ENCODE measurements at places on chromosomes 1 and 21. TPM values are rescaled to one million over a fixed set of nuclear protein-coding genes. Genes with fewer than 3 reads are reported as not detected.

DNA sequence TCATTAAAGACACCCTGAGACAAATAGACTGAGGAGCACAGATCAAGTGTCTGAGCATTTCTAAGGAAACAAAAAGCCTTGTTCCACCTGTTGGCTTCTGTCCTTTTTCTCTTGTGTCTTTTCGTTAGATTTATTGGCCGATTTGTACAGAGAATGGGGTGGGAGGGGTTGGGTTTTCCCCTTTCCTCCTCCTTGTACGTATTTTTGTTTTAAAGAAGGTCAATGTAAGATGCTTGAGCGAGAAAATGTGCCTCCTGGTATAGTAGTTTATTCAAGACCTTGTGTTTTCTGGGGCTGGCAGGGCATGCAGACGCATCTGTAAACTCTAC is 1.2 kb downstream of the BCL9 start:
- DNase-seq = no peak

GRCh38 chr1:174797398-174797797 is 202.3 kb upstream of the CACYBP start:
- DNase-seq = no peak

GRCh38 chr1:170284951-170285350 is 139.2 kb downstream of the NTMT2 start:
- DNase-seq = no peak

DNA sequence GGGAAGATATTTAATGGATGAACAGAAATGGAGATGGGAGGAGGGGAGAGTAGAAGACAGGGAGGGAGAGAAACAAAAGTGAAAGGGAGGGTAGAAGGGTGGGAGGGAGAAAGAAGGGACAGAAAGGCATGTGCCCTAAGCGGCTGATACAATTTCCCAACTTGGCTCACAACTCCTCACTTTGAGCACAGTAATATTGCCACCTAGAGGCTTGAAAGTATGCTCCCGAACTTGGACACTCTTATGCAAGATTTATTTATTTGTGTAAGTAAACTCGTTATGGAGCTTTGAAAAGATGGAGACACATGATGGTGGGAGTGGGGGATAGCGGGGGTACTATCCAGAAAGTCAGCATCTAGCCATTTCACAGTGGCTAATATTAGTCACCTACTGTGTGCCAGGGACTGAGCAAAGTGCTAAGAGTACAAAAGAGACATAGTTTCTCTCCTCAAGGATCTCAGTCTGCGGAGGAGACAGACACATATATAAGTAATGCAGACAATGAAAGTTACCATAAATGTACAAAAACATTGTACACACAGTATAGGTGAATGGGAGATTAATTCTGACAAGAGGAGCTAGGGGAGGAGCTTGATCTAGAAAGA is 189.7 kb downstream of the SEC16B start:
- peak; percentile 75 for DNase-seq

DNA sequence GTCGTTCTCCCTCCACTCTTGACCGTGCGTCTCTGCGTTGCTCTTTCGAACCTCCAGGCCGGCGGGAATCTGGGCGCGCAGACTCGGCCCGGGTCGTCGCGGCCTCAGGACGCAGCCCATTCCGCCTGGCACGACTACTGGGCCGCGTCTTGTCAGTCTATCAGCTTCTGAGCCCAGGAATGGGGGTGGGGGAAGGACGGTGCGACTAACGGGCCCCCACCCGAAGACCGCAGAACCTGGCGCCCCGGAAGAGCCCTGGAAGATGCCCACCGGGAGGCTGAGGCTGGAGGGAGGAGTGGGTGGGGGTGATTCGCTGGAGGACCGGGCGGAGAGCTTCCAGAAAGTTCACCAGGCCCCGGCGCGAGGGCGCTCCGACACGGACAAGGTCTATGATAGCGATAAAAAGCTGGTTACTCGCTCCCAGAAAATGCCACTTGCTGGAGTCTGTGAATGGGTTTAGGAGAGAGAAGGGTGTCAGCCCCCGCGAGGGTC is 1.7 kb upstream of the DMRTA2 start:
- no peak for DNase-seq

GRCh38 chr1:39632323-39632681 is 7.1 kb downstream of the HEYL start:
- DNase-seq = no peak

GRCh38 chr1:175015243-175015642 is 8.0 kb downstream of the MRPS14 start:
- DNase-seq = peak; percentile 83

DNA sequence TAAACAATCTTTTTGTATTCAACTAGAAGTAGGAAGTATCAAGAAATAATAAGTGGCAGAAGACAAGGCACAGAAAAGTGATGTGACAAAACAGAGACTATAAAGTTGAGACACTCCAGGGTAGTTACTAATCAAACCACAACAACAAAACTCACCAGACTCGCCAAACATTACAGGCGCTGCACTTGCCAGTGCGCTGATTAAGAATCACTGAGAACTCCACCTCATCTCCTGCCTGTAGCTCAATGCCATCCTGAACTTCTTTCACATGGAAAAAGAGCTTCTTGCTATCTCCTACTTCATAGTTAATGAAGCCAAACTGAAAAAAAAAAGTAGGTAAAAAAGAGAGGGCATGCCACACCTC is 2.8 kb upstream of the NRAS start:
- peak; percentile 33 for DNase-seq

DNA sequence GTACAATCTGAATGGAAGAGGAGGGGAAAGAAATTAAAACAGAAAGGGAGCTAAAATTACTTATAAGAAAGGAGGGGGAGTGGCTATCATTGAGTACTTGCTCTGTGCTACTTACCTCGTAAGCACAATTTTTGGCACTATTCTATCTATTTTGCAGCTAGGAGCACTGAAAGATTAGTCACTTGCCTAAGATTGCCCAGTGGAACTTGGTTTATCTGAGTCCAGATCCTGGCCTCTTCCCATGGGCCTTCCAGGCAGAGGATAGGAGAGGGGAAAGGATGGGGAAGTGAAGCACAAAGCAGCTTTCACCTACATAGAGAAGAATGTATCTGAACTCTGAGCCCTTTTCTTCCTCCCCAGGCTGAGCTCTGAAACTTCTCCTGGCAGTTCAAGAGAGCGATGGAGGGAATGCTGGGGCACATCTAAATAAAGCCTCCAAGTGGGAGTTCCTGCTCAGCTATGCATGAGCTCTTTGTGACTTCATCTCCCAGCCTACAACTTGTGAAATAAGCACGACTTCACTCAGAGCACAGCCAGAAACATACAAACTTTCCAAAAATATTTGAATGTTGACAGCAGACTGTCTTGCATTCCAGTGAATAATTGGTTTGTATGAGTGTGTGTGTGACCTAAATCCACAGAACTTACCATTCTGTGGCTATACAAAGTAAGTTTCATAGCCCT is 29.4 kb downstream of the HMGB4 start:
- peak; percentile 95 for DNase-seq

DNA sequence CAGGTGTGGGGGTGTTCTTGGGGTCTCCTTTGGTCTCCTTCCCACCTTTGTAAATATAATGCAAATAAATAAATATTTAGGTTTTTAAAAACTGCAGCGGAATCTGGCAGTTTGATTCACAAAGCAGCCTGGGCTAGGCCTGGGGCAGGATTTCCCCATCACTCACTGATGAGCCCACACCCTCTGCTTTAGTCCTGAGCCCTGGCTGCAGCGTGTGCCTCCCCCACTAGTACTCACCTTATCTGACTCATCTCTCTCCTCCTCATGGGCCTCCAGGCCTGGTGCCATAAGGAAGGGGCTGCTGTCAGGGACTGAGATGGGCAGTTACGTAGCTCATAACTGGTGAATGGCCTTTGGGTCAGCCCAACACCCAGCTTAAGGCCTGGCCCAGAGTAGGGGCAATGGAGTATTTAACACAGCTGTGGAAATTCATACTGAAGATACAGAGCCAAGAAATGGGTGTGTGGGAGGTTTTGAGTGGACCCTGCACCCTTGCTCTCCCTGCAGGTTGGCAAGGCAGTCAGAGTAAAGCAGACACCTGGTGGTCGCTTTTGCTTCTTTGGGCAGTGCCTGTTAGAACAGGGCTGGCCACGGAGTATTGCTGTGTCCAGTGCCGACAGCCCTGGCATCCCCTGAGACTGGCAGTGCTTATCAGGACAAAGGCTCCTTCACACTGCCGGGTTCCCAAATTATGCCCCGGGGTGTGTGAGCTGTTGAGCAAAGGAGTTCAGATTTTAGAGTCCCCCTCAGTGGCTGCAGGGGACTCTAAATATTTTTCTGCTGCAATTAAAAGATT is 39.7 kb downstream of the AZIN2 start:
- DNase-seq = no peak

DNA sequence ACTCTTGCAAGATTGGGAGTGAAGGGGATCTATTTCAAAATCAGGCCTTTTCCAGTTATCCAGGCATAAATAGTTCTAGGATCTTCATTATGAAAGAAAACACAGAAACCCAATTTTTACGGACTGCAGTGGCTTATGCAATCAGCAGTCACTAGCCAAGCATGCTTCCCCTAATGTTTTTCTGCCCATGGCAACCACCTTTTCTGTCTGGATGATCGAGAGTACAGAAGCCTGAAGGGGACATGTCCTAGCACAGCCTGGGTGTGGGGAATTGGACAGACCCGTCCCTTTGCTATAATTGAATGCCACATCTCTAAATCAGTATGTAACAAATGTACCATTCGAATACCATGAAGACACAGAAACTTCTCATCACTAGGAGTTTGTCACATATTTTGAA is 29.8 kb upstream of the NCAM2 start:
- no peak for DNase-seq

The RGS13 gene
- total RNA-seq = not detected

The AMY2A gene
- not detected for total RNA-seq

The FAM78B gene
- total RNA-seq = not detected

The RIPK4 gene
- 1.0 TPM for total RNA-seq

The S100A16 gene
- 495 TPM for total RNA-seq

The IL20 gene
- not detected for total RNA-seq

The EFNA4 gene
- 2.4 TPM for total RNA-seq

The MTARC1 gene
- 0.76 TPM for total RNA-seq

All from GM23248 (cell line).